Activated CD4-positive, alpha-beta memory T cell treated with anti-CD3 and anti-CD28 coated beads, Interleukin-2, amount 10 ng/mL, durations not matched to agents 7 days and 5 days (primary cell): ENCODE measurements at places on chromosomes 16 and 17. TPM values are rescaled to one million over a fixed set of nuclear protein-coding genes. Genes with fewer than 3 reads are reported as not detected.

The ITGAD gene
- not detected for total RNA-seq

DNA sequence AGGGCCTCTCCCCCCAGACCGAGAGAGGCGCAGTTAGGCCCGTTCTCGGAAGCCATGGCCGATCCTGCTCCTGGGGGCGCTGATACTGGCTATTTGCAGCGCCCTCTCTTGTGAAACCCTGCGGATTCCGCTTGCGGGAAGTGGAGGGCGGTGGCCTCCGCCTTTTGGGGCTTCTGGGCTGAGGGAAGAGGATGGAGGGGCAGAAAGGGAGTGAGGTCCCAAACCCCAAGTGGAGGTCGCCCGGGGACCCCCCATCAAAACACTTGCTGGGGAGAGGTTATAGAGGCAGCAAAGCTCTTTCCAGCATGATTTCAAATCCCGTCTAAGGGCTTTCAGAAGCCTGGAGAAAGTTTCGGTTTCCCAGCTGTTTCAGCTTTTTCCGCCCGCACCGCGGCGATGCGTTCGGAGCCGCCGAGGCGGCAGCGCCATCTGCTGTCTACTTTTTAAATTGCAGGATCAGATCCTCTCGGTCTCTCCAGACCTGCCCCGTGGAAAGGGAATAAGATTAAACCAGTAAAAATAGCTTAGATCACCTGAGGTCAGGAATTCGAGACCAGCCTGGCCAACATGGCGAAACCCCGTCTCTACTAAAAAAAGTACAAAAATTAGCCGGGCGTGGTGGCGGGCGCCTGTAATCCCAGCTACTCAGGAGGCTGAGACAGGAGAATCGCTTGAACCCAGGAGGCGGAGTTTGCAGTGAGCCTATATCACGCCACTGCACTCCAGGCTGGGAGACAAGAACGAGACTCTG lies 15.8 kb downstream of the SNX20 start:
- DNase-seq = peak; percentile 88

DNA sequence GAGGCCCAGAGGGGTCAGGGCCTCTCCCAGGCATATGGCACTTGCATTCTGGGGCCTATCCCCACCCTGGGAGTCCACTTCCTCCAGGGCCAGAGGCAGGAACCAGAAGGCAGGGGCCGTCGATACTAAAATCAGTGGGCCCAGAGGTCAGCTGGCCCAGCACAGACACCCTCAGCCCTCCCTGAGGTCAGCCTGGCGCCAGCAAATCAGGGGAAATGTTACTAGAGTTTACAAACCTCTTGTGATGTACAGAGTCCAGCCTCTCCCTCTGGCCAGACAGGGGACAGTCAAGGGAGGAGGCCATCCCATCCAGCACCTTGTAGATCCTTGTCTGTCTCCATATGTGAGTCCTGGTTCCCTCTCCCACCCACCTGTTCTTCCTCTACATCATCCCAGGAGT lies 10.8 kb downstream of the CDH5 start:
- no peak for DNase-seq

DNA sequence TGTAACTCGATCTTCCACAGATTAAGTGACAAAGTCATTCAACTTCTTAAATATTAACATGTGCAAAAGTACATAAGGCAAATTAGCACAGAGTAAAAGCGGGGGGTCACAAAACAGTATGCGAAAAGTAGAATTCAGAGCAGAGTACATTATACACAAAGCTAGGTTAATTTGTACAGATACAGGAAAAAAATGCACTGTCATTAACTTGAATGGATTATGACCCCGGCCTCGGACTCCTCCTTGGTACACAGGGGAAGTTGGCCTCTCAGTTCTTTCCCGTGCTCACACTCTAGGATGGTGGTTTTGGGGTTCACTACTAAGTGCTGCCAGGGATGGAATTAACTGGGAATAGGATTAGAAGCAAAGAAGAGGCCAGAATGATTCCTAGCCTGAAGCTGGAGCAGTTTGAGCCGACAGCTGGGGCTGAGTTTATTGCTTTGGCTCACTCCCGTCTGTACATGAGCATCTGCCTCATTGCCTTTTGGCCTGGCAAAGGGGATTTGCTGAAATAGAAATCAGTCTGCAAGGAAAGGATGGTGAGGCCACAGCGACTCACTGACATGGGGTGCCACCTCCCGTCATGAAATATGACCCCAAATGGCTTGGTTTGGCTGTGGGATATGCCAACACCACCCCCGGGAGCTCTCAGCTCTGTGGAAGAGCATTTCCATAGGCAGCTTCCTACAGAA lies 23.6 kb downstream of the NTN1 start:
- DNase-seq = no peak

The SEPTIN1 gene
- total RNA-seq = 354 TPM

The KRTAP3-3 gene
- total RNA-seq = not detected

DNA sequence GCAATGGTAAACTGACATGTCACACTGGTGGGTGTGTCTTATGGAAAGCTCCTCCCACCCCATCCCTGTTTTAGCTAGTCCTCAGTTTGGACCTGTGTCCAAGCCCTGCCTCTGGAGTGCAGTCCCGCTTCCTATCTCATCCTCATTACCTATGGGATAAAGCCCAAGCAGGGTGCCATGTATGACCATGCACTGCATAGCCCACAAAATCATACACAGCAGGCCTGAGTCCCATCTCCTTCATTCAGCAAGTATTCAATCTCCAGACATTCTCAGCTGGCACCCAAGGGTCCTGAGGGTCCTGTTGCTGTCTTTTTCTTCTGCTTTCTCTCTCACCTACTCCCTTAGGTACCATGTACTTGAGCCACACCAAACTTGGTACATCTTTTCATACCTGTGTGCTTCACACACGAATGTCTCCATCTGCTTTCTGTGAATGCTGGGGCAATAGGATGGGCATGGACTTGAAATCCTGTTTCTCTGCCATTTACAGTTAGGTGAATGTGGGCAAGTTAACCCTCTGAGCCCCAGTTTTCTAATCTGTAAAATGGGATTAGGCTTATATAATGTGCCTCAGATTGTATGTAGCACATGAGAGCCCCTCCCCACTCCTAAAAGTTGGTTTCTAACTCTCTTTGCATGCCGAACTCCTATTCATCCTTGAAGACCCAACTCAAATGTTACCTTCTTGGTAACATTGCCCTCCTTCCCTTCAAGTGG lies 28.5 kb downstream of the TNS4 start:
- no peak for DNase-seq

The KRTAP17-1 gene
- total RNA-seq = not detected

GRCh38 chr17:41803049-41804020 lies 8.4 kb downstream of the P3H4 start:
- DNase-seq = no peak

DNA sequence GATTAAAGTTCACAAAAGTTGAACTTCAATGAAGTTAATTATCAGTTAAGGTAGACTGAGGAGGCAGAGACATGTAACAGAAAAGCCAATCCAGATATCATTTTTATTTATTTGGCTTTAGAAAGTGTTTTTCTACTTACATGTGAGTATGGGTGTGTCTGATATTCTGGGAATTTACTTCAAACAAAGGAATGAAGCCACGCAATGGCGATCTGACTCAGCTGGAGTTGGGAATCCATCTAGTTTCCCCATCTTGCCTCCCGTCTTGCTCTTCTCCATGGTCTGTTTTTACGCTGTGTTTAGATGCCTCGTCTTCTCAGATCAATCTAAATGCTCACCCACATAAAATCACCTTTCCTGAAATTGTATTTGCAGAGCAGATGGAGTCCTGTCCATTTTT lies 1.7 kb upstream of the KCNJ16 start:
- no peak for DNase-seq

- no peak for DNase-seq
These were observed 180.9 kb downstream of the RPTOR start for GRCh38 chr17:80725517-80725916.

GRCh38 chr16:84839956-84840355 lies 20.2 kb downstream of the CRISPLD2 start:
- DNase-seq = no peak

GRCh38 chr16:28168991-28169554 lies 42.7 kb downstream of the XPO6 start:
- no peak for DNase-seq

GRCh38 chr17:8628609-8629169 lies 1.8 kb downstream of the MYH10 start:
- DNase-seq = no peak

GRCh38 chr17:83053739-83054451 lies 25.5 kb upstream of the METRNL start:
- peak; percentile 67 for DNase-seq

GRCh38 chr17:16872351-16873173 lies 99.4 kb downstream of the TNFRSF13B start:
- DNase-seq = no peak

- DNase-seq = peak; percentile 32
These were observed 632 bp upstream of the RTN4RL1 start for GRCh38 chr17:2025622-2026309.

The CCL8 gene
- total RNA-seq = not detected

DNA sequence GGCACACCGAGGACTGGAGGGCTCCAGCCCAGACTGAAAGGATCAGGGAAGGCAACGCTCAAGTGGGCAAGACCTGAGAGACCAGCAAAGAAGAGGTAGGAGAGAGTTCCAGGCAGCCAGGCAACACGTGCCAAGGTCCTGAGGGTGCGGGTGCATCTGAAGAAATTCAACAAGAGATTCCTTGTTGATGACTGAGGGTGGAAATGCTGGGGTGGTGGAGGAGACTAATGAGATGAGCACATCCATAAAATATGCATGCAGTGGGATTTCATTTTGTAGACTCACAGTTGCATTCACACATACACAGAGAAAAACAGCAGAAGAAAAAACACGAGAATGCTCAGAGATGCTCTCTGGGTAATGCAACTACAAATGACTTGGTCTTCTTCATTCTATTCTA lies 154.8 kb upstream of the FOXF1 start:
- no peak for DNase-seq

The ZNF821 gene
- total RNA-seq = 11.4 TPM

- DNase-seq = no peak
These were observed 82.6 kb upstream of the TOB1 start for GRCh38 chr17:50948711-50949110.

The NPIPA2 gene
- total RNA-seq = 8.0 TPM

GRCh38 chr17:82859431-82860403 lies 19.9 kb upstream of the ZNF750 start:
- peak; percentile 68 for DNase-seq

GRCh38 chr16:70267516-70267915 lies 15.8 kb upstream of the EXOSC6 start:
- no peak for DNase-seq

- no peak for DNase-seq
These were observed 142.3 kb downstream of the C16orf78 start for GRCh38 chr16:49515861-49516260.

GRCh38 chr17:48044851-48045250 lies 3.3 kb upstream of the NFE2L1 start:
- DNase-seq = no peak

DNA sequence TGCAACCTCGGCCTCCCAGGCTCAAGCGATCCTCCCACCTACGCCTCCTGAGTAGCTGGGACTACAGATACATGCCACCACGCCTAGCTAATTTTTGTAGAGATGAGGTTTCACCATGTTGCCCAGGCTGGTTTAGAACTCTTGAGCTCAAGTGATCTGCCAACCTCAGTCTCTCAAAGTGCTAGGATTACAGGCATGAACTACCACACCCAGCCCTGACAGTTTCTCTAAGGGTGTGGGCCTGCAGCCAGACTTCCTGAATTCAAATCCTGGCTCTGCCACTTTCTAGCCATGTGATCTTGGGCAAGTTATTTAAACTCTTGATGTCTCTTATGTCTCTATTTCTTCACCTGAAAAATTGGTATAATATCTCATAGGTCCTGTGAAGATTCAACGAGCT lies 5.6 kb downstream of the CUEDC1 start:
- no peak for DNase-seq

DNA sequence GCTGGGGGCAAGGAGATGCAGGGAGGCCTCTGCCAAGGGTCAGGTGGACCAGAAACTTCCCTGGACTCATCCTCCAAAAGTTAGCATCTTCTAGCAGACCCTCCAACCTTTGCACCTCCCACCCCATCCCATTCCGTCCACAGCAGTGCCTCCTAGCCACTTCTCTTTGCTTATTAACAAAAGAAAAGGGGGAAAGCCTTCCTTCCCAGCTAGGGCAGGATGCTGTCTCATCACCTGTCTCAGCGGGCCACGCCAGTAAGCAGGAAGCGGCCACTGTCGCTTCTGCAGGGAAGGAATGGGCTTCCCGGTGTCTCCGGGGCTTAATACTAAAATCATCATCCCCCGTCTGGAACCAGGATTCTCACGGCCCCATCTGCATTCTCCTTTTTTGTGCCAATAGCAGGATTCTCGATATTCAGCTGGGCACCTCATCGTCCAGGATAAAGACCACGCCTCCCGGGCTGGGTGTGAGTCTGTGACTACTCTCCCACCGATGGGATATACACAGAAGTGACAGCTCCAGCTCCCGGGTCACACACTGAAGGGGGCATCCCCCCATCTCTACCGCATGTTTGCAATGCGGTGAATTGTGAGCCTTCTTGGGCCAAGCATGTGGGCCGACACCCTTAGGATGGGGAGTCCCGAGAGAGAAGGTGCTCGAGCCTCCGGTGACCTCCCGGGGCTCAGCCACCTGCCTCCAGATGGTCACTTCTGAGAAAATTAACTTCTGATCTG lies 15.5 kb upstream of the RBFOX3 start:
- DNase-seq = no peak

The KRT36 gene
- total RNA-seq = not detected

DNA sequence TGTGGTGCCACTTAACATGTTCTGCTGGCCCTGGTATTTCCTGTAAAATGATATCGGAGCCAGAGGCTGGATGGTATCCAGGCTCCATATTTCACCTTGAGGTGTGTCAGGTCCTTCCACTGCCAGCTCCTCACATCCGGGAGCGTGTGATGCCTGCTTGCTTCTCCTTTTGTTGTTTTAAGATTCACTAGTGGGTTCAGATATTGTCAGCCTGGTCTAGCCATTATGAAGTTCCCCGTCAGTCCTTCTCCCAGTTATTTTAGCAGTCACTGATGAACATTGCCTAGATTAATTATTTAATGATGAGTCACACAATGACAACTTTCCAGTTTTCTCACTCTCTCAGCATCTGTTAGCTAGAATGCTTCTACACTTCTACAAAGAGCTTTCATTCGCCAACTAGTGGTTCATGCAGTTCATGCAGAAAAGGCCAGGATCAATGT lies 11.3 kb downstream of the DNAAF1 start:
- no peak for DNase-seq

DNA sequence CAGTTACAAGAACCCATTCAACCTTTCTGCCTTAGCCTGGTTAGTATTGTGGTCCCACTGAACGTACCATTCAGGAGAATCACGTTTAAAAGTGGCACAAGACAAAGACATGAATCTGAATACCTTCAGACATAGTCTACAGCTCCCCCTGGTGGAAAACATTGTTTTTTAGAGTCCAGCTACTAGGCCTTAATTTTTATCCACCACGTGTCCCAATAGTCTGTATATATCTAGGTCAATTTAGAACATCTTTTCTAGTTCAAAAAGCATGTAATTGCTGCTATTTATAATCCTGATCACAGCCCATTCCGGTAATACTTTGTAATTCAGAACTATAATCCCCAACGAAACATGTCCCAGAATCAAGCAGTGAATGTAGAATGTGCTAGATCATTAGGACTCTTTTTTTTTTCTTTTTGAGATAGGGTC lies 13.7 kb upstream of the GUCY2D start:
- DNase-seq = peak; percentile 45
